ENCODE measurements at places on chromosomes 2 and 18.

DNA sequence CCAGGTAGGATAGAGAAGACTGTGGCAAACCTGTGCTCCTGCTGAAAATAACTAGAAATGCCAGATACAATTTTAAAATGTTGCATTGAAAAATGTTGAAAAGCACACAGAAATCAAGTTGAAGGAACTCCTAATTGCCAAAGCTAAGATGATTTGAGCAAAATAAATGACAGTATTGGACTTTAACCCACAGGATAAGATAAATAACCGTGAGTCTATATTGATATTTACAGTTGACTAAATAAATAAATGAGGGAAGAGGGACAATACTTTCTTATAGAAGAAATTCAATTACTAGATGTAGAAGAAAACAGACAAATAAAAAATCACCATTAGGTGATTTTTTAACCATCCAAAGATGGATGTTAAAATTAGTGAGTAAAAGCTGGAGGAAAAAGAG, 59.0 kb downstream of the CWC22 start:
- no peak for DNase-seq

- DNase-seq = no peak
Measured at GRCh38 chr2:152221839-152222238, 46.3 kb upstream of the STAM2 start.

GRCh38 chr2:198901894-198902293, 555.8 kb downstream of the SATB2 start:
- DNase-seq = no peak

- DNase-seq = no peak
Measured at GRCh38 chr2:113077921-113078320, 10.2 kb downstream of the IL1F10 start.

DNA sequence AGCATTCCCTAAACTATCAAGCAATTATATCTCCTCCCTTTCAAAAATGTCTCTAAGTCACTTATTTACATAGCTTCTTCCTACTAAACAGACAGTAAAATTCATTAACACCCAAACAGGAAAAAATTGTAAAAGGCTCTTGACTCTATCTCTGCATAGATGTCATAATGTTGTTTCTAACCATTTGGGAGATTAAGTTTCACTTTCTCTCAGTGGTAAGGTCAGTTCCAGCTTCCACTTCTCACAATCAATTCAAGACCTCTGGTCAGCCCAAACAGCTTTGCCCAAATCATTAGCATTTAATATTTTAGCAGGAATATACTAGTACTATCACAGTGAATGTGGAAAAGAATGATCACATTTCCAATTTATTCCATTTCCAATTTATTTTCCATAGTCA, 374.3 kb upstream of the MC4R start:
- no peak for DNase-seq
